Vagina (tissue), 2 donors: ENCODE measurements at places on chromosomes 4 and X.

- no peak for DNase-seq
Measured at GRCh38 chr4:121011138-121011537, 61.2 kb downstream of the NDNF start.

DNA sequence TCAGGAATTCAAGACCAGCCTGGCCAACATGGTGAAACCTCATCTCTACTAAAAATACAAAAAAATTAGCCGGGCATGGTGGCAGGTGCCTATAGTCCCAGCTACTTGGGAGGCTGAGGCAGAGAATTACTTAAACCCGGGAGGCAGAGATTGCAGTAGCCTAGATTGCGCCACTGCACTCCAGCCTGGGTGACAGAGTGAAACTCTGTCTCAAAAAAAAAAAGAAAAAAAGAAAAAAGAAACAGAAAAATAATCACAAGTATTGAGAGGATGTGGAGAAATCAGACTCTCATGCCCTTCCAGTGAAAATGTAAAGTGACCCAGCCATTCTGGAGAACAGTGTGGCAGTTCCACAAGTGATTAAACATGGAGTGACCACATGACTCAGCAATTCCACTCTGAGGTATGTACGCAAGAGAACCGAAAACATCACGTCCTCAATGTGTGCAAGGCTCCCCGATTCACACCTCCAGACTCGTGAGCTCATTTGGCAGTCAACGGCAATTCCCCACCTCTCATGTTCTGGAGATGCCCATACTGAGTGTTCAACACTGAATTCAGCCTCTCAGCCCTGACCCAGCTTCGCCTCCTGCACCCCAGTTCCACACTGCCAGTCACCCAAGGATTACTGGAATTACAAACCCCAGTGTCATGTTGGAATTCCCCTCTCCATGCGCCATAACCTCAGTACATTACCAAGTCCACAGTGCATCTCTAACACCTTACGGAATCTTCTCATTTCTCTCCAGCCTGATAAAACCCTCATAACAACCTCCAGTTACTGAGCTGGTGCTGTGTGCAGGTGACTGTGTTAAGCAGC is 21.1 kb downstream of the ACOX3 start:
- DNase-seq: no peak

DNA sequence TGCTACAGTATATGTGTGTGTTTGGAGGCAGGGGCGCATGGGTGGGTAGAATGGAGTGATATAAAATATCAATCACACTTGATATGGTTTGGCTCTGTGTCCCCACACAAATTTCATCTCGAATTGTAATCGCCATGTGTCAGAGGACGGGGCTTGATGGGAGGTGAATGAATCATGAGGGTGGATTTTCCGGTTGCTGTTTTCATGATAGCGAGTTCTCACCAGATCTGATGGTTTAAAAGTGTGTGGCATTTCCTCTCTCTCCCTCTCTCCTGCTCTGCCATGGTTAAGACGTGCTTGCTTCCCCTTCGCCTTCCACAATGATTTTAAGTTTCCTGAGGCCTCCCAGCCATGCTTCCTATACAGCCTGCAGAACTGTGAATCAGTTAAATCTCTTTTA is 14.8 kb downstream of the SOWAHB start:
- DNase-seq: no peak

GRCh38 chrX:15014281-15014680 is 141.1 kb downstream of the MOSPD2 start:
- no peak for DNase-seq

DNA sequence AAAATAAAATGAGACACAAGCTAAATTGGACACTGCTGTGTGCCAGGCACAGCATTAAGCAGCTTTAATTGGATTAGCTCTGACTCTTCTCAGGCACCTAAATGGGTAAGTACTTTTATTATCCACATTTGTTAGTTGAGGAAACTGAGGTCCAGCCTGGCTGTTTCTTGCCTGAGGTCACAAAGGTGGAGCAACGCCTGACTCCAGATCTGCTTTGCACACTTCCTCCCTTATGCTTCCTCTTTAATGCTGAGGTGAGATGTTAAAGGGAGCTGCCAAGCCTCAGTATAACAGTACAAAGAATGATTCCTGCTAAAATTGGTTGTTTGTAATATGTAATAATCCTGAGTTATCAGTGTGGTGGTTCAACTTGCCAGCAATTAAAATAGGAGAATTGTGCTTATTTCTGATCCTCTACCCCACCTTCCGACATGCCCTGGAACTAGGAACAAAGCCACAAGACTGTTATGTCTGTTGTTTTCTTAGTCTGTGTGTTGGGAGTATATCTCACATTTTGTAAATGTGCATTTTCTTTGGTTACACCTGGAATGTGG is 74.4 kb downstream of the AFF1 start:
- no peak for DNase-seq

GRCh38 chrX:150688911-150689451 is 4.2 kb upstream of the MTMR1 start:
- no peak for DNase-seq

- no peak for DNase-seq
Measured at GRCh38 chrX:50075630-50076339, 125.0 kb downstream of the AKAP4 start.

GRCh38 chr4:859496-859895 is 33.6 kb upstream of the CPLX1 start:
- DNase-seq: no peak

DNA sequence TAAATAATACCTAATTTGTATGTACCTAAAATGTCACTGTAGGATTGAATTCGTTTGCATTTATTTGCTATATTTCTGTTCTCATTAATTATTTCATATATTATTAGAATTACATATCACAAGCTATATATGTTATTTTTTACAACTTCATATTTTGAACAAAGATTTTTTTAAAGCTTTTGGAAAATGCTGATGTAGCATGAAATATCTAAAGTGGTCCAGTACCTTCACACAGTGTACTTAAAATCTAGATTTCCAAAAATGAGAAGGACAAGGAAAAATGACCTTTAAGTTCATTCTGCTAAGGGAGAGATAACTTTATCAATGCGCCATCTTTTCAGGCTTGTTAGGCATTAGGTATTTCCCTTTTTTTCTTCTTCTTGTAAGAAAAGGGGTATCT is 71.8 kb downstream of the LARP7 start:
- no peak for DNase-seq

- DNase-seq: no peak
Measured at GRCh38 chr4:10074076-10074766, 42.4 kb downstream of the WDR1 start.

GRCh38 chrX:113726898-113727297 is 857.0 kb upstream of the HTR2C start:
- no peak for DNase-seq

GRCh38 chr4:160318567-160319220 is 1215.8 kb downstream of the RAPGEF2 start:
- DNase-seq: no peak

- DNase-seq: no peak
Measured at GRCh38 chrX:12309040-12309743, 170.9 kb downstream of the FRMPD4 start.

DNA sequence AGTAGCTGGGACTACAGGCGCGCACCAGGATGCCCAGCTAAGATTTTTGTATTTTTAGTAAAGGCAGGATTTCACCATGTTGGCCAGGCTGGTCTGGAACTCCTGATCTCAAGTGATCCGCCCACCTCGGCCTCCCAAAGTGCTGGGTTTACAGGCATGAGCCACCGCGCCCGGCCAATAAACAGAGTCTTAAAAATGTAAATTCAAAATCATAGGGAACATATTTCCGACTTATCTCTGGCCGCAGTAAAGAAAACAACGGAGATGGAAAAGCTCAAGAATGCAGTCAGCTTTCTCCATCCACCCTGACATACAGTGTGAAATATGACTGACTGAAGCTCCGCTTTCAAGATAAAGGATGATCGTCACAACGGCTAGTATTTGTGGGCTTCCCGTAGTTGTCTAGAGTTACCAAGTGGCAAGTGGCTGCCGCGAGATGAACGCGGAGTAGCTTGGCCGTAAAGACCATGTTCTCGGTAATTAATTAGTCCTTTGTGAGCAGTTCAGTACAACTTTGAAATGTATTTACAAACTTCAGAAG is 495.1 kb upstream of the FAT1 start:
- no peak for DNase-seq

DNA sequence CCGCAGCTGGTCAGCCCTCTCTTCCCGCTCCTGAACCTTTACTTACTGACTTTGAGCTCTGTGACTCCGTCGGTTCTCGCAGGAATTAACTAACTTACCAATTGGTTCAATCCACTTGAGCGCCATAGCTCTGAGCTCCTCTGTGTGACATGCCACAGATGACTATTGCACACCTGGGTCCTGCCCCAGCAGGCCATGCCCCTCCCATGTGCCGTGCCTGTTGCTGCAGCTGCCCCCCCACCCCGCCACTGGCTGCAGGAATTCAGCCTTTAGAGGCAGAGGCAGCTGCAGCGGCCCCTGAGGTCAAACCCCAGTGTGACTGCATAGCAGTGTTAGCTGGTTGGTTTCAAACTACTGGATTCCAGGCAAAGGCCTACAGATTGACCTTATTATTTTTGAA is 70.6 kb downstream of the MTMR1 start:
- DNase-seq: peak; percentile 79

GRCh38 chr4:109978704-109979454 is 66.2 kb downstream of the EGF start:
- DNase-seq: no peak

- no peak for DNase-seq
Measured at GRCh38 chr4:104490096-104490769, 4.5 kb downstream of the CXXC4 start.

DNA sequence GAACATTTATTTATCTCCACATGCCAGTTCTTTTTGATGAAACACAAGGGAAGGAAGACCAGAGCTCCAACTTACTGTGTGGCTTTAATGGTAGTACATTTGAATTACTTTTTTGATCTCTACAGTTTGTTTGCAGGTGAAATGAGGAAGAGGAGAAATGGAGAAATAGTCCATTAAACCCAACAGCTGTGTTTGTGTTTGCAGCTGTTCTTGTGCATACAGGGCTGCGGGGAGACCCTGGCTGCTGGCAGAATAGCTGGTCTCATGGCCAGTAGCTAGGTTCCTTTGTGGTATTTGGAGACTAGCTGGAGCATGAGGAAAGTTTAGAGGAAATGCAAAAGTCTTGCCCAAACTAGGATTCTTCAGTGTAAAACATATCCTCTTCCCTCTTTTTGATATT is 374.8 kb downstream of the GPAT3 start:
- DNase-seq: no peak

DNA sequence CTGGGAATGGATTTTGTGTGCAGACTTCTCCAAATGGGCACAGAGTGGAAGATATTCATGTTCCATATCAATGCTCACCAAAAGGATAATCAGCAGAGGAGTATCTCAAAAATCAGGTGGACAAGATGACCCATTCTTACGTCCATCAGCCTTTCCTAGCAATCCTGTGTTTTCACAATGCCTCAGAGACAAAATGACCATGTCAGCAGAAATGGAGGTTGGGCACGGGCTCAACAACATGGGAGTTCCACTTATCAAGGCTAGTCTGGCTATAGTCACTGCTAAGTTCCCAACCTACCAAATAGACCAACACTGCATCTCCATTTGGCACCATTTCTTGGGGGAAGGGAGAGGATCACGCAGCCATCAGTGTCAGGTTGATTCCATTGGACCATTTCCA is 179.0 kb downstream of the COX7B2 start:
- no peak for DNase-seq

DNA sequence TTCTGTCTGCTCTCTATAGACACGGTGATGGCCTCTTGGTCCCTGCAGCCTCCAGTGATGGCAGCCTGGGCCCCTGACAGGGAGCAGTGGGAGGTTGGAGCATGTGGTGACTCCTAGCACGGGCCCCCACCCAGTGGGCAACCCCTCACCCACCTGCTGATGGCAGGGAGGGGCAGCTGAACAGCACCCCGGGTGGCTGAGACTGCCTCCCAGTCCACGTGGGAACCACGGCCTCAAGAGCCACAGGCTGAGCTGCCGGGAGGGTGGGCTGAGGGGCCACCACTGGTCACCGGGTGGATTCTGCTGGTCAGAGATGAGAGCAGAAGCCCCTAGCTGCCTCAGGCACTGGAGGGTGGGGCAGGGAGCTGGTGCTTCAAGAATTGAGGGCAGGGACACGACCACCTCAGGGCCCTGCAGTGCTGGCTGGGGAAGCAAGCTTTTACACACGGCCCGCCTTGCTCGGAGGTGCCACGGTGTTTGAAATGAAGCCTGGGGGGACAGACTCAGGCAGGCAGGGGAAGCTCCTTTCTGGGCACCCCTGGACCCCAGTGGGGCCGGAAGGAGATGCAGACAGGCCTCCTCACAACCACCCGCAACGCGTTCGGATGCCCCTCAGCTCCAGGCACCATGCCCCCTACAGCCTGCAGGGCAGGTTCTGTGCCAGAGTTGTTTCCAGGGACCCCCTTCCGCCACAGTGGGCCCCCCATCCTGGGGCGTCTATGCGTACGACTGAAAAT is 6.3 kb upstream of the HAUS3 start:
- DNase-seq: no peak

DNA sequence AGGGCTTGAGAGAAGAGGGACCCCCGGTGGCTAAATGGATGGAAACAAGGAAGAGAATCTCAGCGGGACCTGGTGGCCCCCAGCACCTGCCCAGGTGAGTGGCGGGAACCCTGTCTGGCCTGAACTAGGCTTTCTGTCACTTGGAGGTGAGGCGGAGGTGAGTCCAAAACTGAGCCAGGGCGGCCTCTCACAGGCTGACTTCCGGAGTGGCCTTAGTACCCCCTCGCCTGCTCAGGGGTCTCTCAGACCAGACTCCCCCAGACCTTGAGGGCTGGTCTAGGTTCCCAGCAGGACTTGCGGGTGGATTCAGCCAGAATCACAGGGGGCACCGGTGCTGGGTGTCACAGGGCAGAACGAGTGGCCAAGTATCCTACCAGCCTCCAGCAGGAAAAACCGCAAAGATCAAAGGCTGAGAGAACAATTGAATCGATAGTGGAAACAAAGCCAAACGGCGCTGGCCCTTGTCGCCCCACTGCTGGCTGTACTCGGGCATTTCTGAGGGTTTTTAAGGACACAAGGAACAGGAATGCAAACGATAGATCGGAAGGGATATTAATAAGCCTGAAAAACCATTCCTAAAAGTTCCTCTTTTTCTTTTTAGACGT is 67.8 kb downstream of the WFS1 start:
- DNase-seq: no peak

DNA sequence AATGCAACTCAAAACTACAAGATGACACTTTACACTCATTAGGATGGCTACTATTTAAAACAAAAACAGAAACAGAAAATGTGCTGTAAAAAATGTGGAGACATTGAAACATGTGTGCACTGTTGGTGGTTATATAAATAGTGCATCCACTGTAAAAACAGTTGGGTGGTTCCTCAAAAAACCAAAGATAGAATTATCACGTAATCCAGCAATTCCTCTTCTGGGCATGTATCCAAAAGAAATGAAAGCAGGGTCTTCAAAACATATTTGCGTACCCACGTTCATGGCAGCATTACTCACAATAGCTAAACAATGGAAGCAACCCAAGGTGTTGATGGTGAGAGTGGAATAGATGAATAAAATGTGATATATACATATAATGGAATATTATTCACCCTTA is 967.2 kb downstream of the TRAM1L1 start:
- DNase-seq: no peak

DNA sequence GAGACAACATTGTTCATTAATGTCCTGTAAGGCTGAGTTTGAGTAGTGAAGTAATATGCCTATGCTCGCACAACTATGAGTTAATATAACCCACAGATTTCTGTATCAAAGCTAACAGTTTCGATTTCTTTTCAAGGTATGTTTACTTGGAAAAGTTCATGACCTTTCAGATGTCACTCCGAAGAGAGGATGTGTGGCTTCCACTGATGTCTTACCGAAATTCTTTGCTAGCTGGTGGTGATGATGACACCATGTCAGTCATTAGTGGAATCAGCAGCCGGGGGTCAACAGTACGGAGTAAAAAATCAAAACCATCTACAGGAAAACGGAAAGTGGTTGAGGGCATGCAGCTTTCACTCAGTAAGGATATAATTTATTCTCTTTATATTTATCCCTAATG is 124.9 kb downstream of the STAG2 start:
- no peak for DNase-seq
